ENCODE measurements at places on chromosomes 16 and 17.
A peak's percentile ranks its signal among the peaks of the same experiment; 100 is the strongest.

DNA sequence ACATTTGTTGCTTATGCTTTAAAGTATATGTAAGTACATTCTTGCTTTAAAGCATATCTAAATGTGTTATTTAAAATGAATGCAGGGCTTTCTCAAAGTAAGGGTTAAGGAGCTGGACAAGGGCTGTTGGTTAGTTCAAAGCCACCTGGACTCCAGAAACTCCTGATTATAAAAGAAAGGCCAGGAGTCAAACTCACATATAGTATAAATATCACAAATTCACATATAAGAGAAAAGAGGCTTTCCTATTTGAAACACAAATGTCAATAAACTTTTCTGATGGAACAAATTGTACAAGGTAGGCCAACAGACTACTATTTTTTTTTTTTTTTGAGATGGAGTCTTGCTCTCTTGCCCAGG lies 84.5 kb upstream of the CORO6 start:
- no peak for DNase-seq

DNA sequence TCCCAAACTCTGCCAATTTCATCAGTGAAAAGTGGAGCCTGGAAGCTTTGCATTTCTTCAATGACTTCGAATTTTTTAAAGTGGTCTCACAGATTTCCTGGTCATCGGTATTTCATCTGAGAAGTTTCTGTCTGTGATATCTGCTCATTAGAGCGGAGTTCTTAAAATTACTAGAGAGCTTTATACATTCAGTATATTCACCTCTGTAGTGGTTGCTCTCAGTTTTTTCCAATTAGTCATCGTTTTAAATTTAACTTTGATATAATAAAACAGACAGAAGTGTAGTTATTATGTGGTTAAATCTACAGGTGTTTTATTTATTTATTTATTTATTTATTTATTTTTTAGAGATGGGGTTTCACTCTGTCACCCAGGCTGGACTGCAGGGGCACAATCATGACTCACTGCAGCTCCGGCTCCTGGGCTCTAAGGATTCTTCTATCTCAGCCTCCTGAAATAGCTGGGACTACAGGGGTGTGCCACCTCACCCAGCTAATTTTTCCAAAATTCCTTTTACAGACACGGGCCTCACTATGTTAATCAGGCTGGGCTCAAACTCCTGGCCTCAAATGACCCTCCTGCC lies 16.0 kb downstream of the ARHGAP17 start:
- DNase-seq: no peak

- DNase-seq: no peak
These were observed 123.9 kb downstream of the CPPED1 start for GRCh38 chr16:12679660-12680272.

- no peak for DNase-seq
These were observed 15.4 kb upstream of the NDEL1 start for GRCh38 chr17:8420041-8420934.

- DNase-seq: no peak
These were observed 1307.6 kb upstream of the GOT2 start for GRCh38 chr16:60041671-60042070.

GRCh38 chr16:397736-398332 lies 835 bp downstream of the NME4 start:
- DNase-seq: peak; percentile 84

DNA sequence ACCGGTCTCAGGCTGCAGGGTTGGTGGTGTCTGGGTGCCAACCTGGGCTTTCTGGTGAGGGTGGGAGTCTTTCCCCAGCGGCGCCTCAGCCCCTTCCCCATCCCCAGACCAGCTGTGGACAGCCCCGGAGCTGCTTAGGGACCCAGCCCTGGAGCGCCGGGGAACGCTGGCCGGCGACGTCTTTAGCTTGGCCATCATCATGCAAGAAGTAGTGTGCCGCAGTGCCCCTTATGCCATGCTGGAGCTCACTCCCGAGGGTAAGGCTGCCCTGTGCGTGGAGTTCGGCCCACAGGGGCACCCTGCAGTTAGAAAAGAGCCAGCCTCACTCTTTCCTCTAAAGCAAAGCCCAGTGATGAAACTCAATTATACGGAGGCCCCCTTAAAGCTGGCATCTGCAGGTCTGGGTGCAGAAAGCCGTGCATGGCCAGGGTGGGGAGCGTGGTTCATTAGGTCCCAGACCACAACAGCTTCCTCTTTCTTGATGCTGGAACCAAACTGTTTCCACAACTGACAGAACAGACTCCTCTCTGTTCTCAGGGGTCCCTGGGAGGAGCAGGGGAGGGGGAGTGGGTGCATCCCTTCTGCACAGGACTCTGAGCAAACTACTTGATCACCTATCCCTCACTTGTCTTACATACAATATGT lies 10.7 kb downstream of the GUCY2D start:
- no peak for DNase-seq

All from HAP-1 (cell line).